ENCODE measurements at places on chromosomes 5 and 9. TPM values are rescaled to one million over a fixed set of nuclear protein-coding genes. Genes with fewer than 3 reads are reported as not detected.

- DNase-seq, result no peak
Measured at GRCh38 chr5:32627219-32627870, 42.0 kb downstream of the SUB1 start.

SLC6A3 gene
- total RNA-seq, result not detected

ADAMTS19 gene
- not detected for total RNA-seq

- no peak for DNase-seq
Measured at GRCh38 chr9:124359426-124359825, 55.8 kb downstream of the PSMB7 start.

DNA sequence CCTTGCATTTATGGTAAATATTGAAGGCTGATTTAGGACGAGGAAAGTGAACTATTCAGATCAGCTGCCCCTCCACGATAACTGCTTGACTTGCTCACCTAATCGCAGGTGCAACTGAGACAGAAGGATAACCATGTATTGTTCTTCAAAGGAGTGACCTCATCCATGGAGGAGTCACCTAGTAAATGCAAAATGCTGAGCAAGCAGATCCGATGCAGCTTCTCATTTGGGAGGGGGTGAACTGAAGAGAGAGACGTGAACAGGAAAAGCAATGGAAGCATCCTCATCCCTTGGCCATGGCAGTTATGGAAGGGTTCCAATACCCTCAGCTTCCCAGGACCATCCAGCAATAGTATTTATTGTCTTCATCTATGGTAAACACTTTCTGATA, 47.5 kb downstream of the RASGRF2 start:
- no peak for DNase-seq

DNA sequence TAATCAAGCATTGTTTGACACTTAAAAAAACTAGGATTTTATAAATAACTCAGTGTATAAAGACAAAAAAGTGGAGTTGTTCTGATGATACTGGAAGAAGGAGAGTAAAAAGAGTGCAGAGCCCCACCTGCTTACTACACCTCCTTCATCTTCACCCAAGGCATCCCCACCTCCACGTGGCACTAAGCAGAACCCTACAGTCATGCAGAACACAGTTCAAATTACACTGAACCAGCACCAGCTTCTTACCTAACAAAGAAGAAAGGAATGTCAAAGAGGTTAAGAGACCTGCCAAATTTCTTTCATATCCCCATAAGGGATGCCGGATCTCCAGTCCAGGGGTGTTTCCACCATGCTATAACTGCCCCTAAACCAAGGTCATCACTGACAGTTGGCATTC, 55.5 kb downstream of the PDE4D start:
- no peak for DNase-seq

GRCh38 chr5:167966979-167967378, 324.5 kb upstream of the WWC1 start:
- DNase-seq, result no peak

DNA sequence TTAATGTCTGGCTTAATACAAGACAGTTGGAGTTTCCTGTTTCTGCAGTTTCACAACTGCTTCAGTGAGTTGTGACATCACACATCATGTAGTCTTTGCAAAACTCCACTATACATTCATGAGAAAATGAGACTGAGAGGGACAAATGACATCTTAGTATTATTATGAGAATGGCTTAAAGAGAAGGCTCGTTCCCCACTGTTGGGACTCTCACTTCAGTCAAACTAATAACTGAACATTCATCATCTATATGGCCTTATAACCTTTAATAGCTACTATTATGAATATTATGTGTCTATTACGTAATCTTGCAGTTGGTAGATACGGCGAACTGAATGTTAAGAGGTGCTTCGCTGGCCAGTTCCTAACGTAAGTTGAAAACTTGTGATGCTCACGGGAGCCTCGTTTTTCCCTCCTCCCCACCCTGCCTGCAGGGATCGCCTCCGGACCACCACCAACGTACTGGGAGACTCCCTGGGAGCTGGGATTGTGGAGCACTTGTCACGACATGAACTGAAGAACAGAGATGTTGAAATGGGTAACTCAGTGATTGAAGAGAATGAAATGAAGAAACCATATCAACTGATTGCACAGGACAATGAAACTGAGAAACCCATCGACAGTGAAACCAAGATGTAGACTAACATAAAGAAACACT, 79.4 kb downstream of the SLC1A3 start:
- DNase-seq, result no peak

RNF183 gene
- total RNA-seq, result 0.23 TPM

ZBTB26 gene
- total RNA-seq, result 0.17 TPM

MLANA gene
- total RNA-seq, result not detected

FOXD4 gene
- total RNA-seq, result not detected

GLIPR2 gene
- 25.7 TPM for total RNA-seq

DNA sequence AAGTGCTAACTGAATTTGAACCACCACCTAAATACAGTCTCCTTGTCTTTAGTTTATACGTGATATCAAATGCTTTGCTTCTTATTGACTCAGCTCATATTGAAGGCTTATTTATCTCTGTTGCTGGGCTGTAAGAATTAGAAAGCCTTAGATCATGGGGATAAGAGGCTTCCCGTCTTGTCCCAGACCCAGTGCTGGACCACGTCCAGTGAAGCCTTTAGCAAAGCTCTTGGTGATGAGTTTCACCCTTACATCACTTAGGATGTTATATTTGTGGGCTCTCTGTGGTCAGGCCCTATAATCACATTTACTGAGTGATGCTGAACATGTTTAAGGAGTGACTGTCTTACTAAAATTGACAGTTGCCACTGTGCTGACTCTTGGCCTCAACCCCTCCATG, 11.2 kb downstream of the FAM240B start:
- no peak for DNase-seq

DNA sequence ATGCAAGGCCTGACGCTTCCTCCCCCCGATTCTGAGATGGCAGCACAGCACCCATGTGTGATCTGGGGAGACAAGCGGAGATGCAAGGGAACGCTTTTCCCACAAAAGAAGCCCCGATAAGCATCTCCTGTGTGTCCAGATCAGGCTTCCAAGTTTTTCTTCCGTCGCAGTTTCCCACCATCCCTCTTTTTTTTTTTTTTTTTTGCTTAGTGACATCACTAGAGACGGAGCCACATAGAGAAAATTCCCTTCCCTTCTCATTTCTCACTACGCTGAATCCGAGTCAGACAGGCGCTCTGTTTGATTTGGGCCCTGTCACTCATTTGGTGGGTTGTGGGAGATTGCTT, 160.9 kb downstream of the HSD17B3 start:
- DNase-seq, result no peak

- no peak for DNase-seq
Measured at GRCh38 chr9:37531699-37532098, 44.5 kb downstream of the FBXO10 start.

DNA sequence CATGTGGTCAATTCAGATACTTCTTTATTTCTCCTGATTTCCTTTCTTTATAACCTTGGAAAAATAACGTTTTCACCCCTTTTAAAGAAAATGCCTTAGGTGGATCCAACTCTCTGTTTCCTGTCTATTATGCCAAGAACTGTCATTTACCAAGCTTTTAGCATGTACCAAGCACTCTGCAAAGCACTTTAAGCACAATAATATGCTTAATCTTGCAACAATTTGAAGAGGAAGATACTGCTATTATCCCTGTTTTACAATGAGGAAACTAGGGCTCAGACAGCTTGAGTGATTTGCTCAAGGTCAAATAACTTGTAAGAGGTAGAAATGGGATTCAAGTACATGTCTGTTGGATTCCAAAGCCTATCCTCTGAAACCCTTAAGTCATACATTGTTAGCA, 224.8 kb upstream of the IL12B start:
- DNase-seq, result no peak

DNA sequence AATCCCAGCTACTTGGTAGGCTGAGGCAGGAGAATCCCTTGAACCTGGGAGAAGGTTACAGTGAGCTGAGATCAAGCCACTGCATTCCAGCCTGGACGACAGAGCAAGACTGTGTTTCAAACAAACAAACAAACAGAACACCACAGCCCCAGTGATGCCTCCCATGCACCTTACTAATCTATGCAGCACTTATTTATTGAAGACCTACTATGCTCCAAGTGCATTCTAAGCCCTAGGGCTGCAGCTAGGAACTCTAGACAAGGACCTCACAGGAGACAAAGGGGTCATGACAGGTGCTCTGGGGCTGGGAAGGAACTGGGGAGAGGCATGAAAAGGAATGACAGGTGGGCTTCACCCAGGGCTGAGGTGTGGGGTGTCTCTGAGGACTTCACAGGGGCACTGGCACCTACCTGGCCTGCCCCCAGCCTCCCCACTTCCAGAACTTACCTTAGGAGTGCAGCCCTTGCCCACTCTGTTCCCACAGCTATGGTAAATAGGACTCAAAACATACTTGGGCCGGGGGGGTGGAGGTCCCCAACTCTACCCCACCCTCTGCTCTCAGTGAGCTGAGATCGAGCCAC, 69.4 kb downstream of the C9orf50 start:
- DNase-seq, result no peak

- DNase-seq, result no peak
Measured at GRCh38 chr5:72380492-72381274, 60.5 kb downstream of the PTCD2 start.

DNA sequence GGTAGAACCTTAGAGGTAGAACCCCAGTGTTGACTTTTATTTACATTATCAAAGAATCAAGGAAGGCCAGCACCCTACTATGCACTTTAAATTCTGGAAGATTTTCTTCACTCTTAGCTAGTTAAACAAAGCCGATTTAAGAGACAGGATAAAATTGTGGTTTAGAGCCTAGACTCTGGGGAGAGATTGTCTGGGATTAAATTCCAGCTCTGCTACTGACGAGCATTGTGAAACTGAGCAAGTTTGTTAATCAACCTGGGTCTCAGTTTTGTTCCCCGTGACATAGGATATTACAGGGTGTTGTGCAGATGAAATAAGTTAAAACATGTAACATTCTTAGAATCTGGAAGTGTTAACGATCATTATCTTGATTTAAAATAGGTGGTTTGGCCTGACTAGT, 83.5 kb downstream of the FEM1C start:
- no peak for DNase-seq

- DNase-seq, result no peak
Measured at GRCh38 chr5:33465120-33465519, 24.4 kb downstream of the TARS1 start.

Data from Caki2 (cell line).